ENCODE measurements at places on chromosomes 13 and 19.
A peak's percentile ranks its signal among the peaks of the same experiment; 100 is the strongest.

GRCh38 chr19:49528211-49528771 is 488 bp downstream of the RCN3 start:
- DNase-seq: peak; percentile 23

DNA sequence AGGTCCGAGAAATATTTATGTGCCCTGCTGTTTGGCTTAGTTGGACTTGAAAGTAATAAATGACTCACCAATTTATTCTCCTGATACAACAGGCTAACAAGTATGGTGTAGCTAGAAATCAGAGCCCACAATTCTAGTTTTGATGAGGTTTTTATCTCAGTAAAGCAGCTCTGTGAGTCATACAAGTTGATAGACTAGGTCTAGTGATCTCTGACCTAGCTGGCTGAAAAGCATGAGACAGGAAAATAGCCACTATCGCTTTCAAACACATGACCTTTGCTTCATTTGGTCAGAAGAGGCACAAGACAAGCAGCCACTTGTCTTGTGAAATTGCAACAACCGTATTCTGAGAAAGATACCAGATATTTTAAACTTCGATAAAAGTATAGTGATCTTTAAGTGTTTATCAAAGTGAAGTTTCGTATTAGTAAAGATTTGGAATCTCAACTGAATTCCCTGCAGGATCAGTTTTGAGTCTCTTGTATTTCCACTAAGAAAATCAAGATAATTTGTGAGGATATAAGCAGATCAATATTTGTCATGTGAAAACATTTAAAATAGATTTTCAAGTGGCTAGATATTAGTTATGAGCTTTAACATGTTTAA is 126.7 kb downstream of the MAB21L1 start:
- no peak for DNase-seq

- DNase-seq: no peak
Measured at GRCh38 chr19:40229484-40229883, 3.0 kb upstream of the CCNP start.

- DNase-seq: no peak
Measured at GRCh38 chr13:45194081-45194939, 6.5 kb downstream of the KCTD4 start.

DNA sequence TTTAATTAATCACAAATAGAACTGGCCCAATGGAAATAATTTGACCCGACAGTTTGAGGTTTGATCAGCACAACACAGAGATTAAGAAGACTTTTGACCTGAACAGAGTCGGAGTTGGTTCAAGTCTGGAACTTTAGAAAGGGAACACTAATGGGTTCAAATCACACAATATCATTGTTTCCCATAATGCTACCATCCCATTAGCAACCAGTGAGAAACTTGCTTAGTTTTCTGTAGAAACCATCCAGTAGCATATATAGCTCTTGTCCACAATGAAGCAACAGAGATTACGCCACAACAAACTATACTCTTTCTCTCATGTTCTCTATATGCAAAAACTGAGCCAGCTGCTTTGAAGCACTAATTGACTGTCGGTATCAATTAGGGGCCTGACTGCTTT is 376.9 kb upstream of the SPRY2 start:
- DNase-seq: no peak

- DNase-seq: no peak
Measured at GRCh38 chr13:98944336-98944735, 33.5 kb downstream of the DOCK9 start.

DNA sequence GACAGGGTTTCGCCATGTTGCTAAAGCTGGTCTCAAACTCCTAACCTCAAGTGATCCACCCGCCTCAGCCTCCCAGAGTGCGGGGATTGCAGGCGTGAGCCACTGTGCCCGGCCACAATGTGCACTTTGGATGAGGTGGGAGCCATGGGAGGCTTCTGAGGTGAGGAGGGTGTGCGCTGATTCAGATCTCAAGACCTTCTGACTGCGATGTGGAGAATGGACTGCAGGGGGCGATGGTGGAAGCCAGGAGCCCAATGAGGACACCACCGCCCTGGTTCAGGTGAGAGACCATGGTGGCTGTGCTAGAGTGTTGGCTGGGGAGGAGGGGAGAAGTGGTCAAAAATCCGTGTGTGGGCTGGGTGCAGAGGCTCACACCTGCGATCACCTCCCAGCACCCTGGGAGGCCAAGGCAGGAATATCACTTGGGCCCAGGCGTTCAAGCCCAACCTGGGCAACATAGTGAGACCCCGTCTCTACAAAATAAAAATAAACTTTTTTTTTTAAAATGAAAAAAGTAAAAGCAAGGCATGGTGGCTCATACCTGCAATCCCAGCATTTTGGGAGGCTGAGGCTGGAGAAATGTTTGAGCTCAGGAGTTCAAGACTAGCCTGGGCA is 5.6 kb downstream of the INAFM1 start:
- DNase-seq: peak; percentile 36

- no peak for DNase-seq
Measured at GRCh38 chr13:26255115-26255514, 1.2 kb downstream of the CDK8 start.

- DNase-seq: no peak
Measured at GRCh38 chr19:4089400-4089908, 22.8 kb upstream of the ZBTB7A start.

GRCh38 chr13:36925603-36926002 is 5.6 kb upstream of the SMAD9 start:
- DNase-seq: no peak

DNA sequence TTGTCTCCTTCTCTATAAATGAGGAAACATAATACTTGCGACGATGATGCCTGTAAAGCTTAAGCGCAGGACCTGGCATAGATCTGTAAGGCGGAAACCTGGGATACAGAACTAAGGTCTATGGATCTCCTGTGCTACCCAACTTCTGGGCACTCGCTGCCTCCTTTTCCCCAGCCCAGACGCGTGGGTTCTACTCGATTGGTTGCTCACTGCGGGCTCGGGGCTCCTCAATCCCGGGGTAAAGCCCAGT is 615 bp upstream of the PSMC4 start:
- no peak for DNase-seq

- no peak for DNase-seq
Measured at GRCh38 chr13:79742923-79743322, 262.0 kb downstream of the NDFIP2 start.

DNA sequence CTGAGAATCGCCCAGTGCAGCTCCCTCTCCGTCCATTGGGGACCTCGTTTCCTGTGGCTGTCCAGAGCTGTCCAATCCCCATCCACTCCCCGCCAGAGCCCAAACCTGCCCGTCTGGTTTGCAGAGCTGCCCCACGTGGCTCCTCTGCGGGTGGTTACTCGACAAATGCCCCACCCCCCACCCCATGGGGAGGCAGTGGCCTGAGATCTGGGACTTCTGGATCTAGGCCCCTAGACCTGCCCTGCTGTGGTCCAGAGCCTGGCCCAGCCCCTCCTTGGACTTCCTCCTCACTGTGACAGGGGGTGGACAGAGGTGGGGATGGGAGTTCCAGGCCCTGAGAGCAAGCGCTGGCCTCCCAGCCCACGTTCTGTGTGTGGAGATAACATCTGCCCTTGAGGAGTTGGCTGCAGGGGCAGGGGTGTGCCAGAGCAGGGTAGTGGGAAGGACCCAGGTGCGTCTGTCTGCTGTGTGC is 29.1 kb downstream of the PAK4 start:
- DNase-seq: no peak

GRCh38 chr13:103615771-103616170 is 549.6 kb upstream of the SLC10A2 start:
- no peak for DNase-seq

GRCh38 chr13:38662362-38662761 is 24.5 kb upstream of the FREM2 start:
- no peak for DNase-seq

DNA sequence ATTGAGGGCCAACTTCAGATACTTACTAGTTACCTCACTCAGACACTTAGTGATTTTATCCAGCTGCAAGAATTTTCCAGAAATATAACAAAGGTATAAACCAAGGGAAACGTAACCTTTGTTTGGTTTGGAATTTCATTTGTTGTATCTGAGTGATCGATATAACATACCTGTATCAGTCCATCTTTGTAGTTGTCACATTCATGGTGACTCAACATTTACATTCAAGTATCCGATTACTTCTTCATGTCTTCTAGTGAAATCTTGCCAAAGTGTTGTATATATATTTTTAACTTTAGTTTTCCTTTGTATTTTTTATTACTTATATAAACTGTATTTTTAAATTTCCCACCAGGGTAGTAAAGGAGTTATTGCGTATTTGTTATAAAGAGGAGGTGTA is 16.9 kb upstream of the MYCBP2 start:
- DNase-seq: no peak

GRCh38 chr13:71624653-71625600 is 242.1 kb downstream of the DACH1 start:
- no peak for DNase-seq

DNA sequence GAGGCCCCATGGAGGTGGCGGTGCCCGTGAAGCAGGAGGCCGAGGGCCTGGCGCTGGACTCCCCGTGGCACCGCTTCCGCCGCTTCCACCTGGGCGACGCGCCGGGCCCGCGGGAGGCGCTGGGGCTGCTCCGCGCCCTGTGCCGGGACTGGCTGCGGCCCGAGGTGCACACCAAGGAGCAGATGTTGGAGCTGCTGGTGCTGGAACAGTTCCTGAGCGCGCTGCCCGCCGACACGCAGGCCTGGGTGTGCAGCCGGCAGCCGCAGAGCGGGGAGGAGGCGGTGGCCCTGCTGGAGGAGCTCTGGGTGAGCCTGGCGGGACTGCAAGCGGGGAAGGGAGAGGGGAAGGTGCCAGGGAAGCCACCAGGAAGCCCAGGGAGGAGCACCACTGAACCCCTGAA is 5.8 kb downstream of the ZNF444 start:
- DNase-seq: no peak
